ENCODE measurements at places on chromosomes 6 and 20. TPM values are rescaled to one million over a fixed set of nuclear protein-coding genes. Genes with fewer than 3 reads are reported as not detected.

GRCh38 chr6:2111162-2111677 lies 134.2 kb downstream of the GMDS start:
- peak; percentile 72 for DNase-seq

The SOX18 gene
- 0.60 TPM for total RNA-seq

DNA sequence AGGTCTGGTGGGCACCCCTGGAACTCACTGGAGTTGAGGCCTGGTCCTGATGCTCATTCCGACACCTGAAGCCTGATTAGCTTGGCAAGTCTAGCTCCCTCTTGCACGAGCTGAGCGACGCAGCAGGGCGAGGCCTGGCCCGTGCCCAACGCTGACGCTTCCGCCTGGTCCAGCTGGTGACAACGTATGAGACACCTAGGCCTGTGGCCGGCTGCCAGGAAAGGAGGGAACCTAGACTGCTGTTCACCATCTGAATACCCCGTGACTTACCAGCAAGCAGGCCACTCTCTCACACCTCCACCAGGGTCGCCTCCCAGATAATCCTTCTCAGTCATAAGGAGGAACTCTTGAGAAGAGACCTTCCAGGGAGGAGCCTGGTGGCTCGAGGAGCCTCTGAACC lies 24.5 kb downstream of the YTHDF1 start:
- no peak for DNase-seq

DNA sequence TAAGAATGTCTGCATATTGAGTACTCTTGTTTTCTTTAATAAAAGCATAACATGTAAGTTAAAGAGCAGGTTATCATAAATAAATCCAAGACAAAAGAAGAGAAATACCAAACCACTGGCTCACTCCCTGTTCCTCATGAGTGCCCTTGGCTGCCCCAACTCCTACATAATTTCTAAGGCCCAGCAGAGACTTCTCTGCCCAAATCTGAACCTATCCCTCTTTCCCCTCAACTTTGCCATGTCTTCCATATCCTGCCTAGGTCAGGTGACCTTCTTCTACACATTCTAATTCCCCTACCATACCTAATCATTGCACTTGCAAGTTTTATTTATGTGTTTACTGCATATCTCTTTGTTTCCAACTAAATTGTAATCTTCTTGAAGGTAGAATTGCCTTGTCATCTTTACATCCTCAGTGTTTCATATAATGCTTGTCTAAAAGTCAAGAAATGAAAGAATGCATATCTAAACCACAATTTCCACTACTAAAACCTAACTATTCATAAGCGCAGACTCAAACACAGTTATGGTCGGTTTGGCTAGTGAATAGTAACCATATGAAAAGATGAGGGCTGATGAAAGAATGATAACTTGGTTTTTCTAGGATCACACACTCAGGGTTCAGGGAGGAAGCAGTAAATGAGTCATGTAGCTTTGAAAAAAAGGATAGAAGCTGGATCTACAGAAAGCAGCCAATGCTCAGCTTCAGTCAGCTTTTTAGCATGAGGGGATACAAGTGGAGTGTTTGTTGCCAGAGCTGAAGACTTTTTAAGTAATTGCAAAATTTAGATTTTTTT lies 53.3 kb upstream of the EYA4 start:
- peak; percentile 76 for DNase-seq

The IP6K3 gene
- total RNA-seq, result 4.6 TPM

DNA sequence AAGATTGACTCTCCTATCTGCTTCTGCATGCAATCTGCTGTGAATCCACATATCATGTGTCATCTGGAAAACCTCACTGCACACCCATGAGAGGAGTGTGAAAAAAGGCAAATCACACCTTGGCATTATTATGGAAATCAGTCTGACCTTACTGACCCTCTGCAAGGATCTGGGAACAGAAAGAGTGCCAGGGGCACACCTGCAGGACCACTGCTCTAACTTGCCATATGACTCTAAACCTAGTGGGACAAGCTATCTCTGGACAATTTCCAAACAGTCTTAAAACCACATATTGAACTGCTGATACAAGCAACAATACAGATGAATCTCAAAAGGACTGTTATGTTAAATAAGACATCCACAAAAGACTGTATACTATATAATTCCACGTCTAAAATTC lies 50.3 kb downstream of the ABHD12 start:
- no peak for DNase-seq
